Activated CD4-positive, alpha-beta T cell treated with anti-CD3 and anti-CD28 coated beads for 24 hours (primary cell): ENCODE measurements at places on chromosomes 12 and 14.

DNA sequence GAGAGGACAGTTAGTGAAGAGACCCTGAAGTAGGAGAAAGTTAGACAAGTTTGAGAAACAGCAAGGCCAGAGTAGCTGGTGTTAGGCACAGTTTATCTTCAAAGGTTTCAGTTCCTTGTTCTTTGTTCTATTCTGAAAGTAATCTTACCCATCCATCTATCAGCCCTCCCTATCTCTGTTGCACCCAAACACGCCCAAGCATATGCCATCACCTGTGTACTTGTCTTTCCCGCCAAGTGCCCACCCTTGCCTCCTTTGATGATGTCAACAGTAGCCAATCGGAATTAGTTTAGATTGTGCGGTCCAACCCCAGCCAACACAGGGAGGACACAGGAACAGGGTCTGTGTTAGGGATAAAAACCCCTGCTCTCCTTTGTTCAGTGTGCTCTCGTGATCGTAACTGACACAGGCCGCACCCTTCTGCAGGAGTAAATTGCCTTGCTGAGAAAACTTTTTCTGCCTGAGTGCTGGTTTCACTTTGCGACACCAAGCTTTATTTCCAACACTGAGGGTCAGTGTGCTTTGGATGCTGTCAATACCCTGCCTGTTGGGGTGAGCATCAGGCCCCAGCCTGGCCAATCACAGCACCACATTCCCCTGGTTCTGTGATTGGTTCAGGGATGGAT, 4.7 kb upstream of the TMEM229B start:
- DNase-seq: no peak

- peak; percentile 23 for DNase-seq
Observed at GRCh38 chr14:67704484-67705089, 2.9 kb downstream of the RDH12 start.

GRCh38 chr14:68153275-68153674, 333.7 kb downstream of the RAD51B start:
- DNase-seq: no peak

GRCh38 chr14:61218767-61219166, 62.4 kb downstream of the TMEM30B start:
- DNase-seq: no peak

DNA sequence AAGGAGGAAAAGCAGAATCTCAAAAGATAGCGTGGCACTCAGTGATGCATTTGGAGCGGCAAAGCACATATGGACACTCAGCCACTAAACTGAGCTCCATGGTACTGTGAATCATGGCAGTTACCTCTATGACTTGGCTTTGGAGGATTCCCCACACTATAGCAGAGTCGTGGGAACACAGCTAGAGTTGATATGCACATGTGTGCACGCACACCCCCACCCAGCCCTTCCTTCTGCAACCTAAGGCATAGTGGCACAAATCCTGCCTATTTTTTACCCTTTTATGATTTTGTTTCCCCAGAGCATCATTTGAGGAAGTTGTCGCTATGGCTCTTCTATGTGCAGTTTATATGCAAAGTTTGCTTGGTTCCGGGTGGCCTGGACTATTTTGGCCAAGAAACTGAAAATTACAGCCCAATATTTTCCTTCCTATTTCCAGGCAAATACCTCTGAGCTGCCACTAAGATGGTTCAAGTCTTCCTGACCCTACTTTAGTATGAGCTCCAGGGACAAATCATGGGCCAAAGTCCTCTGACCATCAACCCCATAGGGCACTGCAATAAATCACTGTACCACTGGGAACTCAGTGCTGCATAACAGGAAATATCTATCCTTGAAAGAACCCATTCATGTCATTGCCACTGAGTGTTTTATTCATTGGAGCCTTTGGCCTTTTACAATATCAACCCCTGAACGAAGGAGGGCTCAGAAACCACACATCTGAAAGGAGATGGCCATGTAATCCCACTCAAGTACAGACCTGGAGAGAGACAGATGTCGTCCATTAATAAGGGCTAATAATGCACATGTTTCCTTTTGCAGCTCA, 177.5 kb downstream of the EGLN3 start:
- no peak for DNase-seq

GRCh38 chr14:35122696-35123387, 490 bp downstream of the PRORP start:
- DNase-seq: no peak

DNA sequence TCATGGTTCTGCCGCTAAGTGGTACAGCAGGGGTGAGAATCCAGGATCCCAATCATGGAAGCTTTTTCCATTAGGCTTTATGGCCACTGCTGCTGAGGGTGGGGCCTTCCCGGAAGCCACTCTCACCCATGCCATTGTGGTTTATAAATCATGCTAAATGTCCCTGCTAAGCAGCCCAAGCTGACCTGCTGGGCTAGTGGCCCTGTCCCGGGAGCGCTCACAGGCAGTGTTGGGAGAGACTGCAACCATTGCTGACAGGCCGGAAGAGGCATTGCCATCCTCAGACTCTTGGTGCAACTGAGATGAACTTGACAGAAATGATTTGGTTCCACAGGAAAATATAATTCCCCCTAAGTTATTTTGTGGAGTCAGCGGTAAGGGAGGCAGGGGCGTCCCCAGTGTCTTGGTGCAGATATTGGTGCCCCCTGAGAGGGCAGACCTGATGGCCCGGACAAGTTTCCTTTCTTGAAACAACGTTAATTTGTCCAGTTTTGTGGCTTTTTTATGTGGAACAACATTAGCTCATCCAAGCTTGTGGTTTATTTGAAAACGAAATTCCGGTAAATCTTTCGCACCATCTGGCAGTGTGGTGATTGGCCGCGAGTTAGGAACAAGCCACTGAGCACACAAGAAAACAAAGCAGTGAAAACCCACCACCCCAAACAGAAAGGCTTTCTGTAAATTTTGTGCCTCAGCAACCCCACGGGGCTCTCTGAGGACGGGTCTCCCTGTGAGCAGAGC, 82.3 kb downstream of the SSPN start:
- DNase-seq: no peak

- DNase-seq: no peak
Observed at GRCh38 chr14:104178279-104178678, 39.9 kb downstream of the KIF26A start.

DNA sequence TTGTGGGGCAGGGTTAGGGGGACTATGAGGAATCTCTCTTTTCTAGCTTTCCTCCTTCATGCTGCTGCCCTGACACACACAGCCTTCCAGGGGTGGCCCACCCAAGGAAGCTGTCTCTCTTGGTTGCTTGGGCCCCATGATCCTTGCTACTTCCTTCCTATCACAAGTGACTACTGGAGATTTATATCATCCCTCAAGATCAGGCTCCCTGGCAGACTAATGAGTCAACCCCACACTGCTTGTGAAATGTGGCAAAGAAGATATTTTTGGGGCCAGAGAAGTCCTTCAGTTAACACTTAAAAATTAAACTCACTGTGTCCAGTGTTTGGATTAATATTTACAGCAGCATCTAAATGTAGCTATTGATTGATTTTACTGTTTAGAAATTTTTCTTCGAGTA, 1.5 kb downstream of the OR4E1 start:
- DNase-seq: no peak

DNA sequence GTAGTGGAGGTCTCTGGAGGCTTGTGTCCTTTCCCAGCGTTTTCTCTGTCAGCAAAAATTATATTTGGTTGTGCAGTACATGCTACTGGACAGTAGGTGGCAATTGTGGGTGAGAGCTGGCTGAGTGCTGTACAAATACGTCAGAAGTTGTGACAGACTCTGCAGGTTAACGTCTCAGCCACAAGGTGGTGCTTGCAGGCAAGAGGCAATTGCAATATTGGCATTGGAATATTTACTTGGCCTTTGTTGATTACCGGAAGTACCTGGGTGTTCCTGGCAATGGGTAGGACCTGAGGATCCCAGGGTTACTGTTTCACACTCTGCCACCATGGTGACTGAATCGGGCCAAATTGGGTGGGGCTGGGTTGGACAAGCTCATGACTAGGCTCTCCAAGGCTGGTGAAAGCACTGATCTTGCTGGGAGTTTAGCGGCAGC, 333.9 kb upstream of the LMO3 start:
- DNase-seq: no peak

DNA sequence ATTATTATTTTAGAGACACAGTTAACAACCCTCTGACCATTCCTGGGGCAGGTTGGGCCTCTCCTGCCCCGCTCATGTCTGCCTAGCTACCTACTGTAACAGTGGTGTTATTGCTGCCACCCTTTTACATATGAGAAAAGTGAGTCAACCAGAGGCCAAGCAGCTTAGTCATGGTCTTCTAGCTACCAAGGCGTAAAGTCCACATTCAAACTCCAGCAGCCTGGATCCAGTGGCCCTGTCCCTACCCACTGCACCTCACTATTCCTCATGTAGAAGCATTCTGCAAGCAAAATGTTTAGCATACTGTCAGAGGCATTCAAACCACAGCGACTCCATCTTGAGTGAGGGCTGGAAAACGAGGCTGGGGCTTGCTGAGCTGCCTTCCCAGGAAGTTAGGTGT, 95.8 kb downstream of the SLC15A4 start:
- no peak for DNase-seq

DNA sequence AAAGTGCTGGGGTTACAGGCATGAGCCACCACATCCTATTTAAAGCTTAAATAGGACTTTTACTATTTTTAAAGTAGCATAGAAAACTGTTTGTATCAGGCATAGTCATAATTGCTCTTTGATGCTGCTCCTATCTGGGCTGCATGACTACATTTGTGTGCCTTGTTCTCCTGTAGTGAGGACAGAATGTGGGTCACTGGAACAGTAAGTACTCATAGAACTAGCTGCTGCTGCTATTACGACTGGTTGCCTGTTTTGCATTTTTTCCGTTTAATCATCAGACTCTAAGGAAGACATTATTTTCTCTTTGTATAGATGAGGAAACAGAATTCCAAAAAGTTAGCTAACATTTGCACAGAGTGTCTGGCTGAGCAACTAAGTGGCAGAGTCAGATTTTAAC, 42.8 kb downstream of the ZC3H14 start:
- no peak for DNase-seq

- no peak for DNase-seq
Observed at GRCh38 chr12:22625762-22626294, 857 bp downstream of the ETNK1 start.

GRCh38 chr12:68435816-68436215, 103.7 kb upstream of the MDM1 start:
- DNase-seq: no peak

DNA sequence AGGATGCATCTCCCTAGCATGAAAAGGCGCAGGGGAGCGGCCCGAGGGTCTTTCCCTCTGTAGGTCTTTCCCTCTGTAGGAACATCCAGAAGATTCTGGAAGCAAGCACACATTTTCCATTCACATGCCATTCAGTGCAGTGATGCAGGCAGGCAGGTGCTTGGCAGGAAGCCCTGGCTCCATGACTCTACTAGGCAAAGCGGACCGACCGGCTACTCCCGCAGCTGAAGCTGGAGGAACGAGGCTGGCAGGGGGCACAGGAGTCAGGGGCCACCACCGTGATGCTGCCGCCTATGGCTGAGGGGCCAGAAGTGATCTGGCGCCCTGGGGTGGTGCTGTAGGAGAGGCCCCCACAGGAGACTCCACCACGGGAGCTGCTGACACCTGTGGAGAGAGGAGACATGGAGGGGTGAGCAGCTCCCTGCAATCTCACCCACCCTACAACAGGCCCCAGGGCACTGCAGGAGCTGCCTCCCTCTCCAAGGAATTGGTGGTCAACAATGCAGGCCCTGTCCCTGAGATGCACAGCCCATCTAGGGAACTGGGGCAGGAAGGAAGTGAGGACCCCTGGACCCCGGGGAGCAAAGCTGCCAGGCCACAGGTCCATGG, 6.5 kb downstream of the KRT85 start:
- no peak for DNase-seq

DNA sequence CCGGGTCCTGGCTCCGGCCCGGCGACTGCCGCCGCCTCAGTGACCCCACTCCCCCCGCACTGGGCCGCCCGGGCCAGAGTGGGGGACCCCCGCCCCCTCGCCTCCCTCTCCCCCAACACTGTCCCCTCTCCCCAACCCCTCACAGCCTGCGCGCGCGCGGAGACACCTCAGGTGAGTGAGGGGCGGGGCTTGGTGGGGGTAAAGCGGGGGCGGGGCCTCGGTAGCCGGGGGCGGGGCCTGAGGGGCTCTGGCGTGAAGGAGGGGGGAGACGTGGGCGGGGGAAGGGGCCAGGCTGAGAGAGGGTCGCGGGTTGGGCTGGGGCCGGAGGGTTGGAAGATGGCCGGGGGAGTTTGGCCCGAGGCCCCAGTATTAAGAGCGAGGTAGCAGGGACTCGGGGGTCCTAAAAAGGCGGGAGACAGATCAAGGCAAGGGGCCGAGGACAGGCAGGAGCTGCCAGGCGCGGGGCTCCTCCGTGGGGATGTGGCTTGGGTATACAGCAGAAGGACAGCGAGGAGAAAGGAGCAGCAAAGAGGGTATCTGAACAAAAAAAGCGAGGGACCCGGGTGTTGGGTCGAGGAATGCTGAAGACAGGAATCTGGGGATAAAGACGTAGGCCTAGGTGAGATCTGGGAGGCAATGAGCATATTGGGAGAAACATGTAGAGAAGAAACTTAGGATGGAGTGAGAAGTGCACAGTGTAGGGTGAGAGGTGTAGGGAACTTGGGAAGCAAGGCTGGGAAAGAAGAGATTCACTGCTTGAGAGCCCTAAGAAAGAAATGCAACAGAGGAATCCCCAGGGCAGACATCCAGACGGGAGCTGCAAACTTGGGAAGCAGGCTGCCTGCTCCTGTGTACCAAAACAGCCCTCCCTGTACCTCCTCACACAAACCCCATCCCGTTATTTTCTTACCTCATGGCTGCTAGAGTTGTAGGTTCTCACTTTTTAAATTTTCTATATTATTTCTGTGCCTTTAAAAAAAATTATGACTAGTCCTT, 10.8 kb downstream of the SUOX start:
- peak; percentile 59 for DNase-seq

DNA sequence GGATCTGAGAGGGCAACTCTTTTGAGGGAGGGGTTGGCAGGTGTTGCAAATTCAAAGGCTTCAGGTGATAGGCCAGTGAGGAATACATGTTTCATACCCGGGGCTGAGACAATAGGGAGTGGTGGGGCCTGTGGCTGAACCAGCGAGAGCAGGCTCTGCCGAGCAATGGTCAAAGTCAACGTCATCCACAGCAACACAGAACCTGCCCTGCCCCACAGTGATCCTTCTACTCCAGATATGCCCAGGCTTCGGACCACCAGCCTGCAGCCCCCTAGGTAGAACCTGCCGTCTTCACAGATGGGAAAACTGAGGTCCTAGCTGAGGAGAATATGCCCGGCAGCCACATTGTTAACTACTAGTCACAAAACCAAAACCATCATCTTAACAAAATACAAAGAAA, 4.1 kb downstream of the SERPINA1 start:
- no peak for DNase-seq
